ELR (cell line): ENCODE measurements at places on chromosomes 5 and 9.

- DNase-seq = no peak
These were observed 829.0 kb downstream of the TLE4 start for GRCh38 chr9:80400624-80401230.

GRCh38 chr9:95137587-95138145 is 179.8 kb downstream of the FANCC start:
- no peak for DNase-seq

GRCh38 chr5:6820851-6821479 is 107.7 kb downstream of the TENT4A start:
- DNase-seq = peak; percentile 47

DNA sequence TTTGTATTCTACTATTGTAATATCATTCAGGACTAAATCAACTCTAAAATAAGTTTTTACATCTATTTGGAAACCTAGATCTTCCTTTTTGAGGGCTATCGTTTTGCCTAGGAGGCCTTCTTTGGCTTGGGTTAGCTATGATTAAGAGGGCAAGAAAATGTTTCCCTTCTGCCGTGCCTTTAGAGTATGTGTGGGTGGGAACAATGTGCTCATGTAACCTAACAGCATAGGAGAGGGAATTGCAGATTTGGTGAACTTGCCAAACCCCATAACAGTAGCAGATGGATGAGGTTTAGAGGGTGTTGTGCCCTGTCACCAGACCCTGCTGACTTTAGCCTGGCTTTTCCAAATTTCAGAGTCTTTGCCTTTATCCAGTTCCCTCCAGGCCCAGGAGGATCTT is 339.0 kb downstream of the ADGRV1 start:
- DNase-seq = no peak

DNA sequence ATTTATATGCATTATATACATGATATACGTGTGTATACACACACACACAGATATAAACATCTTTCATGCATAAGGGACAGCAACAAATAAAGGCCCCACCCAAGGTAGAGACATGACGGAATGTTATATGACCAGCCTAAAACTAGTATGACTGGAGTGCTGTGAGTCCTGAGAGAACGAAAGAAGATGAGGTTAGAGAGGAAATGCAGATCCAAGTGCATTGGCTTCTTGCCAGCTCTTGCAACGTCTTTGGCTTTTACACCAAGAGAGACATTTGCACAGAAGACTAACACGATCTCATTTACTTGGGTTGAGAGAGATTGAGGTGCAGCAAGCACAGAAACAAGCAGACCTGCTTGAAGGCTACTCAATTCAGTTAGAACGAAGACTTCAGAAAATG is 23.0 kb downstream of the CDH10 start:
- no peak for DNase-seq

DNA sequence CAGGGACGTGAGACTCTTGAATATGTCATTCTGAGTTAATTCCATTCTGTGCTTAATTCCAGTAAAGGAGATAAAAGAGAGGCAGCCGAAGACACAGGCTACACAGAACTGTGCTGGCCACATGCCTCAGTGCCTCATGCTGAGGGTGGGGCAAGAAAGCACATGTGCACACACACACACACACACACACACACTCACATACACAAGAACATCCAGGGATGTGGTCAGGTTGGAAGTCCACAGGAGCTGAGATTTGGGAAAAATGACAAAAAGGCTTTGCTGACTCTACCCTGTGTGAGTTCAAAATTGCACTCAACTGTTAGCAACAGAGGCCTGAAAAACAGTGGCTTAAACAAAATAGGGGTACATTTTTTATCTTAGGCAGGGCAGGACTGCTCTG is 40.5 kb downstream of the ALG2 start:
- DNase-seq = no peak

DNA sequence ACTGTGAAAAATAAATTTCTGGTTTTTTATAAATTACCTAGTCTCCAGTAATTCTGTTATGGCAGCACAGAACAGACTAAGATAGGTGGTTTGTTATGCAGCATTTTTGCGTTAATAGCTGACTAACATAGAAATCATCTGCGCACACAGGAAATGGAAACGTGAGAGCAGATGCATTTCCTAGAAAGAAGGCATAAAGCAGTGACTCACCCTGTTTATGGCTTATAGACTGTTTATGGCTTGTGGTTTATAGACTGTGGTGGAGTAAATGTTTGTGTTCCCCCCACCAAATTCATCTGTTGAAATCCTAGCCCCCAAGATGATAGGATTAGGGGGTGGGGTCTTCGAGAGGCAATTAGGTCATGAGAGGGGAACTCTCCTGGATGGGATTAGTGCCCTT is 18.3 kb upstream of the OSMR start:
- DNase-seq = peak; percentile 97

DNA sequence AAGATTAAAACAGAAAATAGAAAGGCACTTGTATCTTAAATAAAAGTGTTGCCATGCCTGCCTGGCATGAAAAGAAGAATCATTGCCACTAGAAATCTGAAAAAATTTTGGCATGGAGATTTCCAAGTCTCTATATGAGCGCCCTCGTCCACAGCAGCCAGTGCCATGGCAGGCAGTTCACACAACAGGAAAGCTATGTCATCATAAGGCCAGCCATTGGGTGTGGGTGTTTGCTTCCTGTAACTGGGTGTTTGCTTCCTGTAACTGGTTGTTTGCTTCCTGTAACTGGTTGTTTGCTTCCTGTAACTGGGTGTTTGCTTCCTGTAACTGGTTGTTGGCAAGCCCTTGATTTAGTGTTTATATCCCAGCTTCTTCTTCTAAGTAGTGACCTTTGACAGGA is 446.7 kb downstream of the IRX1 start:
- DNase-seq = no peak

DNA sequence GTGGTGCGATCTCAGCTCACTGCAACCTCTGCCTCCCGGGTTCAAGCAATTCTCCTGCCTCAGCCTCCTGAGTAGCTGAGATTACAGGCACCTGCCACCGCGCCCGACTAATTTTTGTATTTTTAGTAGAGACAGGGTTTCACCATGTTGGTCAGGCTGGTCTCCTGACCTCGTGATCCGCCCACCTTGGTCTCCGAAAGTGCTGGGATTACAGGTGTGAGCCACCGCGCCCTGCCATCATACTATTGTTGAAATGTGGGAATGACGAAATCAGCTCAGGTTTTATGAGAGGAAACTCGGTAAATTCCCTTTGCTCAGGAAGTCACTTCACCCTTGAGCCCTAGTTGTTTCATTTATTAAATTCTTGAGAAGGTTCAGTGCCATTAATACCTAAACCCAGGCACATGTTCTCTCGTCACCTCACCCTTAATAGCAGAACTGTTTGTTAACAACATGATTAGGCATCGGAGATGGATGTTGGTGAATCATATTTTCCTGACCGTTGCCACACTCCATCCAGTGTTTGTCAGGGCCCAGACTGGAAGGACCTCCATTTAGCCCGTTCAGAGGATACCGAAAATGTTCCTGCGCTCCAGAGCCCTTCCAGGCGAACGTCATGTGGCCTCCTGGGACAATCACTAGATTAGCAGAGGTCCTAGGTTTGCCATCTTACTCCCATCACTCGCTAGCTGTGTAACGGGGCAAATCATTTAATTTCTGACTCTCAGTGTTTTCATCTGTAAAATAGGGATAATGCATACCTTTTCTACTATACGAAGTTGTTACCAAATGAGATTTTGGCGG is 20.0 kb upstream of the CREBRF start:
- DNase-seq = no peak

DNA sequence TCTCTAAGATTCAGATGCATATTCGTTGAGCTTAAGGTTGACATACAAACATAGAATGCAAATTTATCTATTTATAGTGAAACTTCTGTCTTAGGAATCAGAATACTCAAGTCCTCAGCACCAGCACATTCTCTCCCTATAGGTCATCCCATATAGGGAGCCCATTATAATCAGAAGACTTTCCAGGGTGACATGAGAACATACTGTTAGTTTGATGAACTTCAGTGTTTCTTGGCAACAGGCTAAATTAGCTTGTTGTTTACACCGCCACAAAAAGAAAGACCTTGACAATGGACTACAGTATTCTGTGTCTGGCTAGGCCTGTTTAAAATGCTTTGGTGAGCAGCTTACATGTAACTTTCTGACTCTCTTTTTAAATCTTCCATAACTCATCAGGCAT is 104.2 kb downstream of the TAF11L14 start:
- no peak for DNase-seq
